ENCODE measurements at places on chromosomes 5 and 9. TPM values are rescaled to one million over a fixed set of nuclear protein-coding genes. Genes with fewer than 3 reads are reported as not detected.

DNA sequence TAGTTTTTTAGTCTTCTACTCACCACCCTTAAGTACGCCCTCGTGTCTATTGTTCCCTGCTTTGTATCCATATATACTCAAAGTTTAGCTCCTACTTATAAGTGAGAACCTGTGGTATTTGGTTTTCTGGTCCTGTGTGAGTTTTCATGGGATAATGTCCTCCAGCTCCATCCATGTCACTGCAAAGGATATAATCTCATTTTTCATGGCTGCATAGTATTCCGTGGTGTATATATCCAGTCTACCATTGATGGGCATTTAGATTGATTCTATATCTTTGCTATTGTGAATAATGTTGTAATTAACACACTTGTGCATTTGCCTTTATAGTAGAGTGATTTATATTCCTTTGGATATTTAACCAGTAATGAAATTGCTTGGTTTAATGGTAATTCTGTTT lies 579.9 kb downstream of the CDH18 start:
- H3K36me3 ChIP-seq, result no peaks in the 10 kb centered on the region
- no peaks in the 10 kb centered on the region for H3K27me3 ChIP-seq
- H3K4me1 ChIP-seq, result no peaks in the 10 kb centered on the region
- no peak for DNase-seq
- H3K4me3 ChIP-seq, result no peak overlapping the region
- H3K27ac ChIP-seq, result no peak overlapping the region

IL31RA gene
- total RNA-seq, result 0.80 TPM

FUBP3 gene
- 54.6 TPM for total RNA-seq

BTNL3 gene
- not detected for total RNA-seq

HNRNPA0 gene
- total RNA-seq, result 37.8 TPM

- peak overlapping the region; percentile 92 for H3K27ac ChIP-seq
- peak overlapping the region; percentile 90 for H3K4me3 ChIP-seq
- H3K27me3 ChIP-seq, result no peaks in the 10 kb centered on the region
- peaks cover 72% of the 10 kb centered on the region for H3K4me1 ChIP-seq
Measured at GRCh38 chr9:89319015-89319905, 960 bp downstream of the SECISBP2 start.

GZMA gene
- total RNA-seq, result 88.1 TPM

DNA sequence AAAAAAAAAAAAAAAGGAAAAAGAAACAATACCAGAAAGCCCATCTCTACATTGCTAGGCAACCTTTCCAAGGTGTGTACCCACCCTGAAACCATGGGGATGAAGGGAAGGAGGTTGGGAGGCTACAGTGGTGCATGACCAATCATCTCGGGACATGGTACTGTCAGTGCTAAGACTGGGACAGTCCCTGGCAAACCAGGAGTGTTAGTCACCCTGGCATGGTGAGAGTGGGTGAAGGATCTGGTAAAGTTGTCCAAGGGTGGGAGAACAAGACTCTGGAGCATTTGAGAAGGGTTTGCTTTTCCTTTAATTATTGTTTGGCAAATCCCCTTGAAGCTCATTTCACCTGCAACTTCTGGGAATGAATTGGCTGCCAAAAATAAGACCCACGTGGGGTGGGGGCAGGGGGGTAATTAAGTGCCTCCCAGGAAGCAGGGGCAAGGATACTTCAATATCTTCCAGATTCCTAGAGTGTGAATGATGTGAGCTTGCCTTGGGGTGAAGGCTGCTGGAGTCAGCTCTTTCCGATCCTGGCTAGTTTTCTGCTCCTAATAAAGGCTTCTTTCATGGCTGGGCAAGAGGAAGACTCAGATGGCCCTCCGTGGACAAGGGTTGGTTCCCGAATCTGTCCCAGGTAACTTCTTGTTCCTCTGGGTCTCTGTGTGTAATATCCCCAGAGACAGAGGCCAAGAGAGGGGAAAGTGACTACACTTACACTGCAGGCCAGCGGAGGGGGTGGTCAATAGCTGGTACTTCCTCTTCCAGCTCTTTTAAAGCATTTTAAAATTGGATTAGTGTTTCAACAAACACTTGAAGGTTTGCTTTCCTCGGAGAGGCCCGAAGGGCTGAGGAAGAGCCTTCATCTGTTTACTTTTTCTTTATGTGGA lies 61.6 kb upstream of the SPRY4 start:
- no peak overlapping the region for H3K4me3 ChIP-seq
- H3K36me3 ChIP-seq, result no peaks in the 10 kb centered on the region
- DNase-seq, result no peak
- peaks cover 8% of the 10 kb centered on the region for H3K27me3 ChIP-seq
- H3K27ac ChIP-seq, result no peak overlapping the region
- peaks cover 7% of the 10 kb centered on the region for H3K4me1 ChIP-seq

CDHR2 gene
- total RNA-seq, result 0.08 TPM

ZNF883 gene
- not detected for total RNA-seq

- no peaks in the 10 kb centered on the region for H3K36me3 ChIP-seq
- DNase-seq, result no peak
- H3K4me1 ChIP-seq, result no peaks in the 10 kb centered on the region
- no peak overlapping the region for H3K4me3 ChIP-seq
Measured at GRCh38 chr9:128712451-128713410, 10.4 kb downstream of the PKN3 start.

GRCh38 chr5:151023047-151023615 lies 2.7 kb downstream of the GPX3 start:
- peaks cover 17% of the 10 kb centered on the region for H3K4me1 ChIP-seq
- peaks cover 39% of the 10 kb centered on the region for H3K36me3 ChIP-seq
- no peak overlapping the region for H3K4me3 ChIP-seq
- peaks cover 15% of the 10 kb centered on the region for H3K27me3 ChIP-seq

DNA sequence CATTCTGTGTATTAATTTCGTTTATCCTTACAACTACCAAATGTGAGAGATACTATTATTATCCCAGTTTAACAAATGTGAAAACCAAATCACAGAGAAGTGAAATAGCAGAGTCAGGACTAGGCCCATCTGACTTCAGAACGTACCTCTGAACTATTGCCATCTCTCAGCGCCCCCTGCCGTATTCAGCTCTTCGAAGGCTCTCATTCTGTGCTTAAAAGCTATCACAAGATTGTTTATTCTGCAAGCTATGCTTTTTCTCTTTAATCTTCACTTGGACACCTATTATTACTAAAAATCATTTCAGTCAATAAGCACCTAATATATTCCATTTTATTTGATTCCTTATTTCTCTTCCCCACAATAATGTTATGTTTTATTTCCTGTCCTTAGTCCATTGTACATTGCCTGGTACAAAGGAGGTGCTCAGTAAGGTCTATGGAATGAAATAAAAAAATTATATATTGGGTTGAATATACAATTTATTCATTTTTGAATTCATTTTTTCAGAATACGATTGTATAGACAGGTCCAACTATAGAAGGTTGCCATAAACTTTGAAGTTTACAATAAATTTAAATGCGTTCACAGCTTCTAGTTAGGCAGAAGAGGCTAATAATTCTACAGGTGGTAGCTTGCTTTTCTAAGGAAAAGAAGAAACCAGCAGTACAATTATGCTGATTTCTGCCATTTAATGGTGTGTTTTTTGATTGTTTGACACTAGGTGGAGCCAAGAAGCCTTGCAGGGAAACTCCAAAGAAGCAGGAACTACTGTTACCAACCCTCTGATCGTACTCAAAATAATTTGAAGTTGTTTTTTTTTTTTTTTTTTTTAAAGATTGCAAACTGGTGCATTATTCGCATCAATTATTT lies 202.2 kb upstream of the DMRTA1 start:
- no peak overlapping the region for H3K27ac ChIP-seq
- H3K4me1 ChIP-seq, result peaks cover 28% of the 10 kb centered on the region
- peaks cover 61% of the 10 kb centered on the region for H3K27me3 ChIP-seq
- H3K36me3 ChIP-seq, result no peaks in the 10 kb centered on the region
- no peak overlapping the region for H3K4me3 ChIP-seq
- DNase-seq, result no peak

GRCh38 chr5:3197304-3198073 lies 398.1 kb upstream of the IRX1 start:
- no peak overlapping the region for H3K4me3 ChIP-seq
- H3K27me3 ChIP-seq, result peaks cover 11% of the 10 kb centered on the region
- H3K36me3 ChIP-seq, result no peaks in the 10 kb centered on the region
- no peaks in the 10 kb centered on the region for H3K4me1 ChIP-seq
- DNase-seq, result no peak

DNA sequence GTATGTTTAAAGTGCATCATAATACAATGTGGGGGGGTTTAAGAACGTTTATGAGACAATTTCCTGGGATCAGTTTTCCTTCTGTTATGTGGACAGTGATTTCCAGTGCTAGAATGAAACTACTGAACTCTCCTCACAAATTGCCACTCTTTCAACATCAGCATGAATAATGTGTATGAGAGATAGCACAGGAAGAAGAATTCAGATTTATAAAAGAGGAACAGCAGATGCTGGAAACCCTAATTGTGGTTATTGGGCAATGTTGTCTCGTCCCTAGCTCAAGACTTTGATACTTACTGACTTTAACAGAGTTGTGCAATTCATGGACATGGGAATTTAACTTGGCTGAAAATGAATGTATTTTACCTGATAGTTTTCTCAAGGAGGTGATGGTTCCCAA lies 410.8 kb upstream of the MEF2C start:
- H3K4me3 ChIP-seq, result no peak overlapping the region
- H3K27ac ChIP-seq, result no peak overlapping the region
- no peak for DNase-seq
- no peaks in the 10 kb centered on the region for H3K36me3 ChIP-seq

FOXD4L3 gene
- not detected for total RNA-seq

PSIP1 gene
- total RNA-seq, result 95.3 TPM

DNA sequence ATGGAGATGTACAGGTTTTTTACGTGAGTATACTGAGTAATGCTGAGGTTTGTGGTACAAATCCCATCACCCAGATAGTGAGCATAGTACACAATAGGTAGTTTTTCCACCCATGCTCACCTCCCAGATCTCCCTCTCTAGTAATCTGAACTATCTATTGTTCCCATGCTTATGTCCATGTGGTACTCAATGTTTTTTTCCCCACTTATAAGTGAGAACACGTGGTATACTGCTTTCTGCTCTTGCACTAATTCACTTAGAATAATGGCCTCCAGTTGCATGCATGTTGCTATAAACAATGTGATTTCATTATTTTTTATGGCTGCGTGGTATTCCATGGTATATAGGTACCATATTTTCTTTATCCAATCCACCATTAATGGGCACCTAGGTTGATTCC lies 593.9 kb downstream of the ANXA1 start:
- H3K27ac ChIP-seq, result no peak overlapping the region
- no peaks in the 10 kb centered on the region for H3K27me3 ChIP-seq
- no peaks in the 10 kb centered on the region for H3K4me1 ChIP-seq
- DNase-seq, result no peak
- H3K4me3 ChIP-seq, result no peak overlapping the region

DNA sequence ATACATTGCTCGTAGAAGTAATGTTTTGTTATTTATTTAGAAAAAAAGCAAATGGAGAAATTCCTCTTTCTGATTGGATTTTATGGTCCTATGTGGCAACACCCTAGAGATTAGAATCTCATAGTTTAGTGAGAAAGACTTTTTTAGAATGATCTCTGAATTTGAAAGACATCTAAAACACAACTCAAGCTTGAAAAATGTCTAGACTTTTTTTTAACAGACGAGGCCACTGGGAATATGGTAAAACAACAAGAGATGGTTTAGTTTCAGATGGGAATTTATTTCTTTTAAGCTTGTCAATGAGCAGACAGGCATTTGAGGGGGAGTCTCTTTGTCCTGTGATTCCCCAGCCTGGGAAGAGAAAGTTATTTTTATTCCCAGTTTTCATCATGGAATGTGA lies 122.1 kb downstream of the NTRK2 start:
- no peak overlapping the region for H3K4me3 ChIP-seq
- DNase-seq, result no peak
- H3K4me1 ChIP-seq, result no peaks in the 10 kb centered on the region
- H3K27ac ChIP-seq, result no peak overlapping the region
- peaks cover 11% of the 10 kb centered on the region for H3K27me3 ChIP-seq
- no peaks in the 10 kb centered on the region for H3K36me3 ChIP-seq

PCDHB5 gene
- not detected for total RNA-seq

- H3K4me1 ChIP-seq, result peaks cover 9% of the 10 kb centered on the region
- DNase-seq, result no peak
- H3K27me3 ChIP-seq, result no peaks in the 10 kb centered on the region
- no peak overlapping the region for H3K27ac ChIP-seq
- H3K36me3 ChIP-seq, result peaks cover 2% of the 10 kb centered on the region
- no peak overlapping the region for H3K4me3 ChIP-seq
Measured at GRCh38 chr5:50463047-50463446, 22.0 kb upstream of the EMB start.

GRCh38 chr5:141821430-141821925 lies 56.7 kb downstream of the PCDH1 start:
- H3K27me3 ChIP-seq, result peaks cover 24% of the 10 kb centered on the region
- H3K36me3 ChIP-seq, result no peaks in the 10 kb centered on the region
- H3K27ac ChIP-seq, result no peak overlapping the region
- no peaks in the 10 kb centered on the region for H3K4me1 ChIP-seq

DNA sequence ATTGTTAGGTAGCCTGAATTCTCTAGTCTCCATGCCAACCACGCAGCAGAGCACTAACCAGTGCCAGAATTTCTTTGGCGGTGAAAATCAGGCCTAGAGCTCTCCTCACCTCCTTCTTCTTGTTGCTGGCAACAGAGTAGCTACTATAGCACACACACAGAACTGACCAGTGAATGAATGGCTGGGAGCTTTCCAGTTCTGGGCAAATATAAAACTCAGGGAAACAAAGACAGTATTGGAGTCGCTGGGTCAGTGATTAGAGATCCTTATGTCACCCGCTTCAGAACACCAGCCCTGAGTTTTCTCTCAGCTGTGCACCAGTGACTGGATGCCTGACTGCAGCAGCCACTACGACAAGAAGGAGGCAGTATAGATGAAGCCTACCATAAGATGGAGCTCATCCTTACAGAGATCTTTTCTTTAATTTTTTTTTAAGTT lies 26.9 kb upstream of the FEM1C start:
- no peaks in the 10 kb centered on the region for H3K4me1 ChIP-seq
- H3K36me3 ChIP-seq, result no peaks in the 10 kb centered on the region
- H3K4me3 ChIP-seq, result no peak overlapping the region
- DNase-seq, result no peak

EGFL7 gene
- 2.5 TPM for total RNA-seq

GRCh38 chr5:64826541-64826940 lies 57.8 kb downstream of the CWC27 start:
- H3K4me1 ChIP-seq, result peaks cover 10% of the 10 kb centered on the region
- H3K27ac ChIP-seq, result no peak overlapping the region
- peaks cover 7% of the 10 kb centered on the region for H3K36me3 ChIP-seq
- no peak overlapping the region for H3K4me3 ChIP-seq
- H3K27me3 ChIP-seq, result no peaks in the 10 kb centered on the region

DNA sequence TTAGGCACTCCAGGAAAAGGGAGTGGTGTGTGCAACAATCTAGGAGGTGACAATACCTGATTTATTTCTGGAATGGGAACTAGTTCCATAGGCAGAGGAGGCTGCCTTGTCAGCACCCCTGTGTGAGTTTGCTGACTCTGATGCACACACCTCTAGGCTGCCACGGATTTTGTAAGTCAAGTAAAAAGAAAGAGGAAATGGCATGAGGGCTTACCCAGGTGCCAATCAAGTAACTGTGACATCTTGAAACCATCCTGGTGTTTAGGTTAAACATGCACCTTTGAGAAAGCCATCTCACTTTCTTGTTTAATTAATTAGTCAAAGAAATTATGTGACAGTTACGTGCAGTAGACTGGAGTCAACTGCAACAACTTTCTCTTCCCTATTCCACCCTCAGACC lies 32.3 kb upstream of the FAM81B start:
- no peaks in the 10 kb centered on the region for H3K27me3 ChIP-seq
- no peak for DNase-seq
- H3K36me3 ChIP-seq, result no peaks in the 10 kb centered on the region
- H3K4me3 ChIP-seq, result no peak overlapping the region

- H3K4me3 ChIP-seq, result no peak overlapping the region
- H3K27me3 ChIP-seq, result no peaks in the 10 kb centered on the region
- no peaks in the 10 kb centered on the region for H3K4me1 ChIP-seq
Measured at GRCh38 chr5:92641031-92641962, 939.7 kb downstream of the NR2F1-AS1 start.

PCDHB13 gene
- total RNA-seq, result not detected

DBH gene
- total RNA-seq, result not detected
